Fibroblast of lung (primary cell): ENCODE measurements at places on chromosomes 1 and 21. TPM values are rescaled to one million over a fixed set of nuclear protein-coding genes. Genes with fewer than 3 reads are reported as not detected.

- peak; percentile 67 for DNase-seq
- no peak overlapping the region for H3K27ac ChIP-seq
- no peaks in the 10 kb centered on the region for H3K27me3 ChIP-seq
- no peaks in the 10 kb centered on the region for H3K36me3 ChIP-seq
- H3K4me3 ChIP-seq = no peak overlapping the region
- H3K4me1 ChIP-seq = peaks cover 3% of the 10 kb centered on the region
Observed at GRCh38 chr1:162847839-162848453, 13.0 kb downstream of the CCDC190 start.

DNA sequence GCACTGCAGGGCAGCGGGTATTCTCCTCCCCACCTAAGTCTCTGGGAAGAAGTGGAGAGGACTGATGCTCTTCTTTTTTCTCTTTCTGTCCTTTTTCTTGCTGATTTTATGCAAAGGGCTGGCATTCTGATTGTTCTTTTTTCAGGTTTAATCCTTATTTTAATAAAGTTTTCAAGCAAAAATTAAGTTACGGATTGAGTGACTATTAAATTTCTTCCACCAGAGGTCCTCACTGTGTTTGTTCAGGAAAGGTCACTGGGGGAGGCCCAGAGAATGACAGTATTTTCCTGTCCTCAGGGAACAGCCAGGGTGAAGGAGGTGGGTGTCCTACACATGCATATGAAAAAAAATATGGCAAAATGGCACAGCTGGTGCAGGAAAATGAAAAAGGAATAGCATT, 4.4 kb upstream of the ELF3 start:
- H3K4me3 ChIP-seq = no peak overlapping the region
- H3K27me3 ChIP-seq = no peaks in the 10 kb centered on the region
- peaks cover 9% of the 10 kb centered on the region for H3K36me3 ChIP-seq
- H3K27ac ChIP-seq = no peak overlapping the region

DNA sequence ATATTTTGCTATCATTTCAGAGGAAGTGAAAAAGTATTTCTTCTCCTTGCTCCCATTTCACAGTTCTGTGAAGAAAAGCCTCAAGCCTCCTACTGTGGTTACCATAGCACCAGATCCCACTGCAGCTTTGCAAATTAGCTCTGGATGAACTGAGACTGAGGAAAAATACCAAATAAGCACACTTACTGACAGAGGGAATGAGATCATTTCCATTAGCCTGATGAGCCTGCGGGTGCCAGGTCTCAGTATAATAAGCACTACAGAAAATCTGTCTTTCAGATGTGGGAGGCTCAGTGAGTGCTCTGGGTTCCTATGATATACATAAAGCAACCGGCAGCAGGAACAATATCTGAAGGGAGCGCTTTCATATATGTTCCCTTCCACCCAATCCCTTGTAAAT, 21.4 kb downstream of the XKR8 start:
- no peak overlapping the region for H3K4me3 ChIP-seq
- H3K4me1 ChIP-seq = no peaks in the 10 kb centered on the region
- no peak overlapping the region for H3K27ac ChIP-seq
- no peaks in the 10 kb centered on the region for H3K36me3 ChIP-seq

GRCh38 chr1:29779146-29779545, 542.8 kb downstream of the PTPRU start:
- H3K27ac ChIP-seq = no peak overlapping the region
- H3K27me3 ChIP-seq = no peaks in the 10 kb centered on the region
- no peak for DNase-seq
- no peaks in the 10 kb centered on the region for H3K36me3 ChIP-seq
- no peak overlapping the region for H3K4me3 ChIP-seq
- no peaks in the 10 kb centered on the region for H3K4me1 ChIP-seq

CA6 gene
- polyA plus RNA-seq = not detected in 2 replicates

- no peak for DNase-seq
- H3K27ac ChIP-seq = no peak overlapping the region
- no peak overlapping the region for H3K4me3 ChIP-seq
- no peaks in the 10 kb centered on the region for H3K27me3 ChIP-seq
Observed at GRCh38 chr1:160005070-160005469, 26.7 kb downstream of the PIGM start.

DNA sequence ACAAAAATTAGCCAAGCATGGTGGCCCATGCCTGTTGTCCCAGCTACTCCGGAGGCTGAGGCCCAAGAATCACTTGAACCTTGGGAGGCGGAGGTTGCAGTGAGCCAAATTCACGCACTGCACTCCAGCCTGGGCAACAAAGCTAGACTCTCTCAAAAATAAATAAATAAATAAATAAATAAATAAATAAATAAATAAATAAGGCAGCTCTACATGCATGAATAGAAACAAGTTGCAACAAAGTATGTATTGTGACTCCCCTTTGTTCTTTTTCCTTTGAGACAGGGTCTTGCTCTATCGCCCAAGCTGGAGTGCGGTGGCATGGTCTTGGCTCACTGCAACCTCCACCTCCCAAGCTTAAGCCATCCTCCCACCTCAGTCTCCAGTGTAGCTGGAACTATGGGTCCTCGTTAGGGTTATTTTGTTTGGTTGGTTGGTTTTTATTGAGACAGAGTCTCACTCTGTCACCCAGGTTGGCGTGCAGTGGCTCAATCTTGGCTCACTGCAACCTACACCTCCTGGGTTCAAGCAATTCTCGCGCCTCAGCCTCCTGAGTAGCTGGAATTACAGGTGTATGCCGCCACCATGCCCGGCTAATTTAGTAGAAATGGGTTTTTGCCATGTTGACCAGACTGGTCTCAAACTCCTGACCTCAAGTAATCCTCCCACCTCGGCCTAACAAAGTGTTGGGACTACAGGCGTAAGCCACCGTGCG, 8.0 kb downstream of the USP48 start:
- no peaks in the 10 kb centered on the region for H3K36me3 ChIP-seq
- no peak overlapping the region for H3K27ac ChIP-seq
- H3K4me3 ChIP-seq = no peak overlapping the region
- DNase-seq = no peak
- no peaks in the 10 kb centered on the region for H3K4me1 ChIP-seq

DNA sequence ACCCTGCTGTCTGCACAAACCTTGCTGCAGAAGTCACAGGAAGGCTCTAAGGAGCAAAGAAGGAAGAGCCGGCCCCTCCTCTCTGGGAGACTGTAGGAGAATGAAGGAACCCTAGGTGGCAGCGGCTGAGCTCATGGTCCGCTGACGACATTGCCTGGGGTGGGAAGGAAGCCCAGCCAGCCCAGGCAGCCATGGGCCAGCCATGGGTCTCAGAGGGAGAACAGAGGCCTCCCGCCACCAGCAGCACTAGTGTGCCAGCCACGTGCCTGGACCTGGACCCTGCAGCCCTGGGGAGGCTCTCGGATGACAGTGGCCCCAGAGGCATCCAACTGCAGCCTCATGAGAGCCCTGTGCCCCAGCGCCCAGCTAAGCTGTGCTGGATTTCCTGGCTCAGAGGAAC, 49.2 kb upstream of the POFUT2 start:
- H3K27me3 ChIP-seq = no peaks in the 10 kb centered on the region
- H3K27ac ChIP-seq = no peak overlapping the region
- no peaks in the 10 kb centered on the region for H3K36me3 ChIP-seq
- DNase-seq = no peak

- H3K4me3 ChIP-seq = no peak overlapping the region
- H3K27me3 ChIP-seq = no peaks in the 10 kb centered on the region
- no peak for DNase-seq
- H3K36me3 ChIP-seq = no peaks in the 10 kb centered on the region
Observed at GRCh38 chr1:41917076-41917475, 1.6 kb downstream of the HIVEP3 start.

GRCh38 chr1:230772457-230773395, 25.5 kb downstream of the CAPN9 start:
- peaks cover 7% of the 10 kb centered on the region for H3K4me1 ChIP-seq
- DNase-seq = peak; percentile 71

DNA sequence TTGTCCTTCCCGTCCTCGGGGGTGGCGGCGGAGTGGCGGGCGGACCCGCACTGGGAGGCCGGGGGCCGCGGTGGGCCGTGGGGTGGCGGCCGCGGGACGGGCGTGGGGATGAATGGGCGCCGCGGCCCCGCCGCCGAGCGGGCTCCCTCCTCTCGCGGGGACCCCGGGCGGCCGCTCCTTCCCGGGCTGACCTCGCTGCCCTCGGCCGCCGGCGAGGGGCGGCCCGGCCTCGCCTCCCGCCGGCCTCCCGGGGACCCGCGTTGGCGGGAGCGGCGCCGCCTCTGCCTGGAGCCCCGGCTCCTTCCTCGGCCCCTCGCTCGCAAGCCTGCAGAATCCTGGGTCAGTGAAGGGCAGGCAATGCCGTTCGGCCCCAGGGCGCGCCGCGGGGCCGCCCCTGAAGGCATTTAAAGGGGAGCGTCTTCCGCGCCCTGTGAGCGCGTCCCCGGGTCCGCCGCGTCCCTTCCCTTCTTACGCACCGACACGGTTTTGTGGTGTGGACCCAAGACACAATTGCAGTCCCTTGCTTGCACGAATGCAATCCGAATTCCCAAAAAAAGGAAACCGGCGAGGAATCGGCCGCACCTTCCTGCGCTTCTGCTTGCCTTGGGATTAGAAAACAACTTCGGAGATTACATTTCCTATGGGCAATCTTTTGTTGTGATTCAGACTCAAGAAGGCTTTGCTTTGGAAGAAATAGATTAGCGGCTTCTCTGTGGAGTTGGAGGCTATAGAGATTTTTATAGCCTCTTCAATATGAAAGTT, 776 bp downstream of the ITSN1 start:
- peaks cover 3% of the 10 kb centered on the region for H3K4me1 ChIP-seq
- H3K4me3 ChIP-seq = peak overlapping the region; percentile 81
- H3K36me3 ChIP-seq = no peaks in the 10 kb centered on the region

DNA sequence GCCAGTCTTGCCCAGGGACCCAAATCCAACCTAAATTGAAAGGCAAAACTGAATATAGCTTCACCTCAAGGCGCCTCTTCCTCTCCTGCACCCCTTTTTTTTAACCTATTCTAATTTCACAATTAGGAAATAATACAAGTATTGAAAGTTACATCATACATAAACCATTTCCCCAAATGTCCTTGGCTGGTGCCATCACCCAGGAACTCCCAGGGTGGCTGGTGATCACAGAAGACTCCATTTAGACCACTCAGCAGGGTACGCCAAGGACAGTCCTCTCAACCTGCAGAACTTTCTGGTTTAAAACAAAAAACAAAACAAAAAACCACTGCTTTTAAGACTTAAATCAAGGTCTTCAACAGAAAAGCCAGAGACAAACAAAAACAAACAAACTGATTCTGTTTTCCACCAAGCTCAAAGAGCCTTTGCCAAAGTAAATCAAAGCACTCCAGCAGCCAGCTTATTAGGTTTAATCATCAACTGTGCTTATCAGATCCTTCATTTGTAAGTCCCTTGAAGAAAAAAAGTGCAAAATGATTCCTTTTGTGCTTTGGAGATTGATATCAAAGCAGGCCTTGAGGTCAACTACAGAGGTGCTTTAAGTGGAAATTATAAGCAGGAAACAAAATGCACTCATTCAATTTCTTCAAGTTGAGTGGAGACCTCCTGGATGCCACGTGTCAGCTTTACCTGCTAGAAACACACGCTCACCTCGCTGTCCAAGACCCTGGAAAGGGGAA, 113.0 kb downstream of the ETS2 start:
- no peak overlapping the region for H3K27ac ChIP-seq
- no peaks in the 10 kb centered on the region for H3K36me3 ChIP-seq
- H3K4me1 ChIP-seq = peaks cover 10% of the 10 kb centered on the region
- H3K4me3 ChIP-seq = no peak overlapping the region

DNA sequence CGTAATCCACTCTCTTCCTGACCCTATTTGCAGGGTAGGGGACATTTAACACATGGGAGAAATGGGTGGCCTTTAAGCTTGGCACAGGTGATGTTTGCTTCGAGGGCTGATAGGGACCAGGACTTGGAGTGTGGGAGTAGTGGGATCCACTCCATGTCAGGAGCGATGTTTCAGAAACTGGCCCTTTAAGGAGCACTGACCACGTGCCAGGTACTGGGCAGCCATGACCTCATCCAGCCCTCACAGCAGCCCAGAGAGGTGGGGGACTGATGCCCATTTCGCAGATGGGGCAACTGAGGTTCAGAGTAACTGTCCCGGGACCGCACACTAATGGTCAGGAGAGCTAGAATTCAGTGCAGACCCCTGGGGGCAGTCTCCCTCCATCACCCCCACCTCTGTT, 11.4 kb downstream of the PADI3 start:
- no peak for DNase-seq
- peaks cover 6% of the 10 kb centered on the region for H3K27me3 ChIP-seq
- no peak overlapping the region for H3K27ac ChIP-seq
- H3K4me1 ChIP-seq = no peaks in the 10 kb centered on the region

DNA sequence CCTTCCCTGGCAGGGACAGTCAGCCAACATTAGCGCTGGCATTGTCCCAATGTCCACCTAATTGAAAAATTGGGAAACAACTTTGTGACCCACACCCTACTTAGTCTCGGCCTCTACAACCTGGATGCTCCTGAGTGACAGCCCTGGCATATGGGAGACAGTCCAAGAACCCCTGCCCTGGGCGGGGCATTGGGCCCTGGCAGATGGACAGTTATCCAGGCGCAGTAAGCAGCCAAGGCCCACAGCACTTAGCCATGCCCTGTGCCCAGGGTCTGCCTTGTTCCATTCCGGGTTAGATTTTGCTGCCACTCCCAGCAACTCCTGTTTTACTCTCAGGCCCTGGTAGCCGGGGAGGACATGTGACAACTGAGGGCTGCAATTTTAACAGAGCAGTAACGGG, 50.3 kb downstream of the NFASC start:
- H3K27me3 ChIP-seq = no peaks in the 10 kb centered on the region
- no peak overlapping the region for H3K27ac ChIP-seq
- no peaks in the 10 kb centered on the region for H3K4me1 ChIP-seq
- no peak for DNase-seq
- H3K4me3 ChIP-seq = no peak overlapping the region

CD52 gene
- polyA plus RNA-seq = 0.28 and 0.31 TPM in 2 replicates

DNA sequence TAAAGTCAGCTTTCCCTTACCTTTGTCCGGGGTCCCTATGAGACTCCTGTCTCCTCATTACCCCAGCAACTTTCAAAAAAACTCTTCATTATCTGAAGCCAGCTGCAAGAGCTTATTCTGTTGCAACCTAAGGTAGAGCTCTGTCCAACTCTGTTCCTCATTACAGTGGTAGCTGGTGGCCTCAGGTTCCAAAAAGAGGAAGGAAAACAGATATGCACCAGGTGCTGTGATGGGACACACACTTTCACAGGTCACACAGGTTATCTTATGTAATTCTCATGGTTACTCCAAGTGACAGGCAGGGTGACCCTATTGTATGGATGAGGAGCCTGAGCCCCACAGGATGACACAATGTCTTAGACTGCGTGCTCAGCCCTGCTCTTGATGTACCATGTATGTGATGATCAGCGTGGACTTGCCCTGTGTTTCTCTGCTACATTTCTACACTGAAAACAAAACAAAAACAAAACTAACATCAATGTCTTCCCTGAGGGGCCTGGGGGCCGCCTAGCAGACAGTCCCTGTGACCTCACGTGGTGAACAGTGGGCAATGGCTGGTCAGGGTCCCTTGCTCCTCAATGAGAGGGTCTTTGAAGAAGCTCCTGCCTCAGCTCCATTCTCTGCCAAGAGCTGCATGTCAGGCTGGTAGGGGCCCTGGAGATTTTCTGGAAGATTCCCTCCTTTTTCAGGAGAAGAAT, 9.7 kb upstream of the TENT5C start:
- no peak for DNase-seq
- H3K27ac ChIP-seq = no peak overlapping the region
- no peak overlapping the region for H3K4me3 ChIP-seq

- H3K36me3 ChIP-seq = no peaks in the 10 kb centered on the region
- DNase-seq = no peak
- no peak overlapping the region for H3K27ac ChIP-seq
- no peaks in the 10 kb centered on the region for H3K27me3 ChIP-seq
- no peaks in the 10 kb centered on the region for H3K4me1 ChIP-seq
Observed at GRCh38 chr1:118627435-118627834, 360.7 kb downstream of the TBX15 start.
